ENCODE measurements at places on chromosomes 6 and 20. TPM values are rescaled to one million over a fixed set of nuclear protein-coding genes. Genes with fewer than 3 reads are reported as not detected.

ANKRD6 gene
- polyA plus RNA-seq: 9.4 TPM

SS18L1 gene
- 13.6 TPM for polyA plus RNA-seq

ADGRF5 gene
- polyA plus RNA-seq: 0.01 TPM

ELOVL2 gene
- polyA plus RNA-seq: 0.04 TPM

CLPSL2 gene
- polyA plus RNA-seq: not detected

TSHZ2 gene
- 1.1 TPM for polyA plus RNA-seq

HS3ST5 gene
- polyA plus RNA-seq: not detected

ADGB gene
- not detected for polyA plus RNA-seq

RAD21L1 gene
- not detected for polyA plus RNA-seq

RRAGD gene
- 0.86 TPM for polyA plus RNA-seq

WFDC5 gene
- polyA plus RNA-seq: 2.4 TPM

C20orf141 gene
- polyA plus RNA-seq: not detected

TAP1 gene
- 56.1 TPM for polyA plus RNA-seq

Data from keratinocyte (primary cell).